A549 treated with GW870086 at 1 μM for 4 hours (cell line): ENCODE measurements at places on chromosomes 2 and 18. TPM values are rescaled to one million over a fixed set of nuclear protein-coding genes. Genes with fewer than 3 reads are reported as not detected.

CCL20 gene
- total RNA-seq: 2.4 to 7.5 TPM (median 5.4 TPM) in 5 replicates

SIX2 gene
- 0.23 to 0.56 TPM (median 0.43 TPM) in 5 replicates for total RNA-seq

FECH gene
- total RNA-seq: 33.0 to 40.0 TPM (median 37.2 TPM) in 5 replicates

ANKRD30B gene
- not detected in 5 replicates for total RNA-seq

DNMT3A gene
- 6.2 to 9.7 TPM (median 8.0 TPM) in 5 replicates for total RNA-seq

LRRC30 gene
- total RNA-seq: not detected in 5 replicates

ERBB4 gene
- total RNA-seq: not detected in 5 replicates

RAMP1 gene
- not detected in 5 replicates for total RNA-seq

SERPINB4 gene
- total RNA-seq: 0.07 to 0.26 TPM (median 0.15 TPM) in 5 replicates

SOX11 gene
- not detected in 5 replicates for total RNA-seq

BIRC6 gene
- 26.3 to 41.7 TPM (median 29.3 TPM) in 5 replicates for total RNA-seq

ANTXR1 gene
- 99.8 to 143 TPM (median 140 TPM) in 5 replicates for total RNA-seq

ACOXL gene
- not detected in 5 replicates for total RNA-seq

CD207 gene
- total RNA-seq: not detected in 5 replicates

RUFY4 gene
- total RNA-seq: 0.23 TPM in 1 of 5 replicates, not detected in the others

MYO5B gene
- total RNA-seq: 8.6 to 10.0 TPM (median 8.9 TPM) in 5 replicates

ARID5A gene
- 3.6 to 5.5 TPM (median 5.3 TPM) in 5 replicates for total RNA-seq

EGR4 gene
- 0.09 to 0.42 TPM (median 0.24 TPM) in 4 of 5 replicates, not detected in the other for total RNA-seq

CTAGE1 gene
- not detected in 5 replicates for total RNA-seq

TUBB6 gene
- 187 to 218 TPM (median 200 TPM) in 5 replicates for total RNA-seq

RGPD3 gene
- total RNA-seq: 0.07 to 0.14 TPM (median 0.13 TPM) in 5 replicates

GPR155 gene
- total RNA-seq: 0.19 to 0.28 TPM (median 0.25 TPM) in 4 of 5 replicates, not detected in the other

DSG4 gene
- not detected in 5 replicates for total RNA-seq

BMP10 gene
- not detected in 5 replicates for total RNA-seq

NGEF gene
- total RNA-seq: 14.5 to 19.4 TPM (median 18.1 TPM) in 5 replicates

SPDYA gene
- 0.08 to 0.47 TPM (median 0.24 TPM) in 5 replicates for total RNA-seq

COA5 gene
- 19.2 to 24.7 TPM (median 23.5 TPM) in 5 replicates for total RNA-seq

GKN2 gene
- 1.7 to 3.5 TPM (median 2.9 TPM) in 5 replicates for total RNA-seq

DTNB gene
- total RNA-seq: 7.1 to 10.1 TPM (median 9.4 TPM) in 5 replicates

SLC5A7 gene
- not detected in 5 replicates for total RNA-seq

GNLY gene
- total RNA-seq: 0.28 TPM in 1 of 5 replicates, not detected in the others

LYPD6 gene
- total RNA-seq: 0.07 to 0.10 TPM (median 0.08 TPM) in 4 of 5 replicates, not detected in the other

IL1R1 gene
- total RNA-seq: 24.1 to 37.2 TPM (median 32.8 TPM) in 5 replicates

ALK gene
- total RNA-seq: not detected in 5 replicates

NPHP1 gene
- 7.0 to 9.3 TPM (median 8.3 TPM) in 5 replicates for total RNA-seq

TMEM198 gene
- 0.55 to 1.5 TPM (median 0.94 TPM) in 5 replicates for total RNA-seq

HAUS1 gene
- total RNA-seq: 32.2 to 44.6 TPM (median 36.0 TPM) in 5 replicates

NOP58 gene
- 116 to 132 TPM (median 121 TPM) in 5 replicates for total RNA-seq

DLX2 gene
- total RNA-seq: 0.40 to 0.81 TPM (median 0.61 TPM) in 5 replicates

FOXD4L1 gene
- total RNA-seq: 0.24 to 0.56 TPM (median 0.30 TPM) in 5 replicates

POTEC gene
- total RNA-seq: not detected in 5 replicates

GPR45 gene
- total RNA-seq: not detected in 5 replicates

ARHGEF4 gene
- total RNA-seq: 7.6 to 10.6 TPM (median 10.3 TPM) in 5 replicates

NCKAP5 gene
- total RNA-seq: 0.67 to 1.2 TPM (median 0.81 TPM) in 5 replicates

C1GALT1C1L gene
- 1.8 to 3.0 TPM (median 2.6 TPM) in 5 replicates for total RNA-seq

ELMOD3 gene
- total RNA-seq: 10.4 to 13.1 TPM (median 12.4 TPM) in 5 replicates
